Spleen (tissue), 13 donors: ENCODE measurements at places on chromosomes 6 and 20.
A peak's percentile ranks its signal among the peaks of the same experiment; 100 is the strongest.

DNA sequence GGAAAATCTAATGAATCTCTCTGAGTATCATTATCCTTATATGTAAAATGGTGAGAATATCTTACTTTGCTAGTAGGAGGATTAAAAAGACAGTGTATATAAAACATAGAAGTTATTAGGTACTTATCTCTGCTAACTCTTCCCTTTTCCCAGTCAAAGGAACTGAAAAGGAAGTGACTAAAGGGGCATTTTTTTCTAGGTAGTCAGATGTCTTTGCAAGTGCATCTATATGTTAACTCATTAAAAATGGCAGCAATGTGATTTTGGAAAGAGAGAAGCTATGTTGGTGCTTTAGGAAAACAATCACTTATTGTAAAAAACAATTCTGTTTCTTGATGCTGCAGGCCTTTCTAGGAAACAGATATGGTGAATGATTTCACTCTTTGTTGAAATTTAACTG lies 180.9 kb downstream of the SAMD5 start:
- DNase-seq, result no peak

- no peak for DNase-seq
These were observed 111.1 kb downstream of the TBC1D32 start for GRCh38 chr6:121223212-121223611.

- DNase-seq, result peak; percentile 85
These were observed 3.2 kb downstream of the PRRT1 start for GRCh38 chr6:32148289-32149091.

DNA sequence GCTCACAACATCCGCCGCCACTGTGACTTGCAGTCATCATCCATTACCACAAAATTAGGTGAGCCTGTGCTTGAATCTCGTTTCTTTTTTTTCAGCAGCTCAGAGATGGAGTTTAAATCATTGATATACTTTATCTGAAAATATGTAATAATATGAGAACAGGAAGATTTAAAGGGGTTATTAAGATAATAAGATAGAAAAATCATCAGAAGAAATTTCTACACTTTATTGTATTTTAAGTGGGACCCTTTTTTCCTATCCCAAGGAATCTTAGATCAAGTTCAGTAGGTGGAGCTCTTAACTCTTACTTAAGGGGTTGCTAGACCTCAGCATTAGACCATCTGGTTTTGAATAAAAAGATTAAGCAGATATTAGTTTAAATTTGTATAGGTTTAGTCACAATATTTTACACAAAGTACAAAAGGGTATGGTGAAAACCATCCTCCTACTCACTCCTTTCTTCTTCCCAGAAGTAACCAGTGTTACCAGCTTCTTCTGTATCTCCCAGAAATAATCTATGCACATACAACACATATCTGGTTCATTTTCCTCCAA lies 9.4 kb upstream of the NCOA7 start:
- DNase-seq, result peak; percentile 76

DNA sequence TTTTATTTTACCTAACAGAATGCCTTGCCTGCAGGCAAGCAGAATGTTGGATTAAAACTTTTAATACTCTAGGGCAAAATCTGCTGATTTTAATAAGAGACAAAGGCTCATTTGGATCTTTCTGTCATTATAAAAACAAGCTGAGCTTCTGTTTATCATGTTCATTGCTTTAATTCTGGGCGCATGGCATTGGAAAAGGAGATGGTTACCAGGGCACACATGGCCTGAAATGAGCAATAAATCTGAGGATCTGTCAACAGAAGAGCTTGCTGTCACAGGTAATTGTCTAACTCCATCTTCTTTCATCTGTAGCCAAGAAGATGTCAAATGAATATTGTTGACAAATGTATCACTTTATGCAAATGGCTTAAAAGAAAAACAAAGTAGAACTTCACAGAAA lies 439.6 kb downstream of the DOK5 start:
- no peak for DNase-seq

DNA sequence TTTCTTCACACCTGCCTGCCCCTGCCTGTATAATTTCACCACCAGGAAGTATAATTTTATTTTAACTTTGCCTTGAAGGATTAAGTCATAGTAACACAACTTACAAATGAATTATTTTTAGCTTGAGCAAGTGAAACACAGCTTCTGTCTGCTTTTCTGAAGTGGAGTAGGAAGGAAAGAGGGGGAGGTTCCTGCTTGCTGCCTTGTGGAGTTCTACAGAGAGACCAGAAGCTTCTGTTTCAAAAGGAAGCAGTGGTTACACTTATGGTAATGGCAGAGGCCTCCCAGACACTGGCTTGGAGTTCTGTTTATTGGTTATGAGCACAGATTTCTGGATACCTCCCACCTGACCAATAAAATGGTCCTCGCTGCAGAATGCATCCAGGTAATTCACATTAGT lies 159.6 kb downstream of the TMEM200A start:
- DNase-seq, result no peak

DNA sequence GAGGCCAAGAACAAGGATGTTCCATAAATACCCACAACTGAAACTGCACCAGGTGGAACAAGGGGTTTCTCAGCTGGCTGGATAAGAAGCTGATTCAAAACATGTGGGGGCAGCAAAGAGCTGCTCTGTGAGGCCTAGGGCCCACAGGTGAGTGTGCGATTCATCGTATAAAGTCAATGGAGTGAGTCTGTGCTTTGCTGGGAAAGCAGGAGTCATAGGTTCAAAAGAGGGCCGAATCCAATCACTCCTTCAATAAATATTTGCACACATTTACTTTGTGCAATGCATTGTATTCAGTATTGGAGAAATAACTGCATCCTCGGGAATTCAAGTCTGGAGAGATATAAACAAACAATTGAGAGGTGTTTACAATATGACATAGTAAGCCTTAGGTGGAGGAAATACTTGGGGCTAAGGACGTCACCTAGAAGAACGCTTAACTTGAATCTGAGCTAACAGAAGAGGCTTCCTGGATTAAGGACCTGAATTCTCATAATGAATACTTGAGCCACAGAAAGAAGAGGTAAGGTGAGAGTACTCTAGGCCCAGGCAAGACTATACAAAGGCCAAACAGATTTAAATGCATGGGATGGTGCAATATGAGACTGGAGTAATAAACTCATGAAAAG lies 83.7 kb upstream of the TMEM30A start:
- DNase-seq, result no peak
